ENCODE measurements at places on chromosomes 1 and 21.

DNA sequence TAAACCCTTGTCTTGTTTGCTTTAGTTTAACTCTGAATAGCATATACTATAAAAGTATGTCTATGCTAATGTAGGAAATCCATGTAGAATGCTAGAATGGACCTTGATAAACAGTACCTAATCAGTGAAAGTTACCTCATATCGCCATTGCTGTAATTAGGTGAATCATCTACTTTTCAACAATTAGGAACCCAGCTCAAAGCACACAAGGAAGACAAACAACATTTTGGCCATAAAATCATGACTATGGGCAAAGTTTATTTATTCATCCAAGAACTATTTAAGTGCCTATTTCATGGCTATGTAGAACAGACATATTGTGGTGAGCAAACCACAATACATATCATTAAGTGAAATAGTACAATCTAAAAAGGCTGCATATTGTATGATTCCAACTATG lies 1043.2 kb downstream of the BRINP3 start:
- no peak for DNase-seq

GRCh38 chr21:14366998-14367397 lies 15.9 kb downstream of the HSPA13 start:
- no peak for DNase-seq

- DNase-seq, result no peak
Measured at GRCh38 chr1:26410706-26411623, at the start of gene LIN28A. Gene LIN28A, plus strand, starts transcription at chr1:26410817. Its CDS starts 75 bp downstream, at chr1:26410892.

GRCh38 chr1:230103306-230104173 lies 36.5 kb downstream of the GALNT2 start:
- DNase-seq, result no peak

GRCh38 chr1:33819913-33820311 lies 44.0 kb upstream of the HMGB4 start:
- no peak for DNase-seq

GRCh38 chr1:68111519-68112436 lies 61.4 kb upstream of the DIRAS3 start:
- DNase-seq, result no peak

DNA sequence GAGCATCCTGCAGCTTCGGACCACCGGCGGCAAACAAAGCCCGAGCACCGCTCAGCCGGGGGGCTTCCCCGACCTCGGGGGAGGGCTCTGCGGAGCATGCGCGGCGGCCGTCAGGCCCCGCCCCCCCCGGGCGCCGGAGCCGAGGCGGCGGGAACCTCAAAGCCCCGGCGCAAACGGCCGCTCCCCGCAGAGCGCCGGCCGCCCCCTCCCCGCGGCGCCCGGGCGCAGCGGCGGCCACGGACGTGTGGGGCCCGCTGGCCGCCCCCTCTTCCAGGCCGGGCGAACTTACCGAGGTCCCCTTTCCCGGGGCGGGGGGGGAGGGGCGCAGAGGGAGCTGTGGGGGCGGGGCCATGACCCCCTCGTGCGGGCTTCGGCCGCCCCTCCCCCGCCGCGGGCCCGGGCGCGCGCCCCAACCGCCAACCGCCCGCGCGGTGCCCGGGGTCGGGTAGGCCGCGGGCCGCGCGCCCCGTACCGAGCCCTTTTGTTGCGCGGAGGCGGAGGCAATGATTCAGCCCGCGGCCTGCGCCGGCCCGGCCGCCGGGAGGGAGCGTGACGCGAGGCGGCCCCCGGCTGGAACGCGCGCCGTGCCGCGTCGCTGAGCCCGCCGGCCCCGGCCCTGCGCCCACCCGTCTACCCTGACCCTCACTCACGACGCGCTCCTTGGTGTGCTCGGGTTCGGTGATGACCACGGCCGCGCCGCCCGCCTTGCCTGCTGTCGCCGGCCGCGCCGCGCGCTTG lies 1.7 kb downstream of the RCC2 start:
- DNase-seq, result peak; percentile 44

DNA sequence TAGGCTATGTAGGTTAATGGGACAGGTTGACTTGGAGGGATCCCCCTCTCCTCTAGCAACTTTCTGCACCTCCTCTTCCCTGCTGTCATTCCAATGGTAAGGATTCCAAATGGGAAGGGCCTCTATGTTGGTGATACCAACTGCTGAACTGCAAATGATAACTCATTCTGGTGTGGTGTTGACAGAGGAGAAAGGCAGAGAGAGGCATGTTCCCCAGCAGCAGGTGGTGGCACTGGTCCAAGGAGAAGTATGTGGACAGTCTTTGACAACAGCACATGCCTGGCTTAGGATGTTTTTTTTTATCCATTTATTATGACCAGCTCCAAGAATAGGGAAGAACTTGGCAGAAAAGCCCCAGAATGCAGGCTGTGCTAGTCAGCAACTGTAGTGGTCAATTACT lies 19.6 kb upstream of the SPAG17 start:
- no peak for DNase-seq

DNA sequence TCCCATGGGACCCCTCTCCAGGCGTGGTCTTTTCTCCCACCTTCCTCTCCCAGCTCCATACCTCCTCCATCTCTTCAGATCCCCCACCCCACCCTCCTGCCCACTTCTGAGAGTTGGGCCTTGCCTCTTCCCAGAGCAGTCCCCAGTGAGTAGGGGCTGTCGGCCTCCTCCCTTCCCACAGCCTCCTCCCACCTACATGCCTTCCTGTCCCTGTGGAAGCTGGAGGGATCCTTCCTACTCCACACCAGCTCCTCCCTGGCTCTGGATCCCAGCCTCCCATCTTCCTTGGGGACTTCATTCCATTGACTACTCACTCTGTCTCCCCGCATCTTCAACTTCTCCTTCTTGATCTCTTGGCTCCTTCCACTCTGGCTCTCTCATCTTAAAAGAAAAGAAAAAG lies 24.9 kb downstream of the KCNQ4 start:
- DNase-seq, result no peak

- no peak for DNase-seq
Measured at GRCh38 chr1:28123461-28123961, 35.1 kb upstream of the EYA3 start.

GRCh38 chr1:84918726-84919336 lies 25.8 kb upstream of the LPAR3 start:
- DNase-seq, result no peak

GRCh38 chr1:103197216-103197615 lies 88.9 kb upstream of the COL11A1 start:
- DNase-seq, result no peak

- DNase-seq, result no peak
Measured at GRCh38 chr1:221557013-221557412, 184.9 kb downstream of the DUSP10 start.

DNA sequence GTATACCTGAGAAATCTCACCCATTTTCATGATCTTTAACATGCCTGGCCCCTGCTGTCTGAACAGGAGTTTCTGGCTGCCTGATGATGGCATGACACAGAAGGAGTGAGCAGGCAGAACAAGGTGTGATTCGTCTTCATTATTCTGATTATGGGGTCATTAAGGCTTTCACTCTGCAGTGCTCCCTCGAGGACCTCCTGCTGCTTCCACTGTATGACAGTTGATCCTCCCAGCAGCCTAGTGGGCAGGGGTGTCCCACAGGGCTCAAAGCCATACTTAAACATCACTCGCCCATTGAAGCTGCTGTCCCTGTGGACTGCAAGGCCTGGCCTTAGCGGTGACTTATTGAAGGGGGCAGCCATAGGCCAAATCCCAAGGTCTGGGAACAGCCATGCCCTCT lies 12.7 kb upstream of the PARS2 start:
- no peak for DNase-seq

DNA sequence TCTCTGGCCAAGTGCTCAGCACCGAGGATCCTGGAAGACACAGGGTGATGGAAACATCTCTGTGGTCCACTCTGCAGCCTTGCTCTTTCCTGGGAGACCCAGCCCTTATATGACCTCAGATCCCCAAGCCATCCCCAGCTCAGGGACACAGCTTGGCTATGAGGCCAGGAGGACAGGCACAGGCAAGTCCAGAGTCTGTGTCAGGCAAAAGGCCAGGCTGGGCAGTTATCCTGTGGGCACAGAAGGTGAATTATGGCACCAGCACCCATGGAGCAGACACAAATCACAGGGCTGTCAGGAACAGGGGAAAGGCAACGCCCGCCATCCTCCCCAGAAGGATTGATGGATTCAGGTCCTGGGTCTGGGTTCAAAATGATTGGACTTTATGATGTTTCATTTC lies 52.1 kb upstream of the SCMH1 start:
- DNase-seq, result no peak

DNA sequence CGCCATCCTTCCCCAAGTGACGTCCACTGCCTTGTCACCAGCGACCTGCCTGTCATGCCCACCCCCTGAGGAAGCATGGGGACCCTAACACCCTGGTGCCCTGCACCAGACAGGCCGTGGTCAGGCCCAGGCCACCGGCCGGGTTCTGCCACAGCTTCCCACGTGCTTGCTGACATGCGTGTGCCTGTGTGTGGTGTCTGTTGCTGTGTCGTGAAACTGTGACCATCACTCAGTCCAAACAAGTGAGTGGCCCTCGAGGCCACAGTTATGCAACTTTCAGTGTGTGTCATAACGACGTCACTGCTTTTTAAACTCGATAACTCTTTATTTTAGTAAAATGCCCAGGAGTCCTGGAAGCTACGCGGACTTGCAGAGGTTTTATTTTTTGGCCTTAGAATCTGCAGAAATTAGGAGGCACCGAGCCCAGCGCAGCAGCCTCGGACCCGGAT lies 8.5 kb upstream of the CTRC start:
- no peak for DNase-seq

DNA sequence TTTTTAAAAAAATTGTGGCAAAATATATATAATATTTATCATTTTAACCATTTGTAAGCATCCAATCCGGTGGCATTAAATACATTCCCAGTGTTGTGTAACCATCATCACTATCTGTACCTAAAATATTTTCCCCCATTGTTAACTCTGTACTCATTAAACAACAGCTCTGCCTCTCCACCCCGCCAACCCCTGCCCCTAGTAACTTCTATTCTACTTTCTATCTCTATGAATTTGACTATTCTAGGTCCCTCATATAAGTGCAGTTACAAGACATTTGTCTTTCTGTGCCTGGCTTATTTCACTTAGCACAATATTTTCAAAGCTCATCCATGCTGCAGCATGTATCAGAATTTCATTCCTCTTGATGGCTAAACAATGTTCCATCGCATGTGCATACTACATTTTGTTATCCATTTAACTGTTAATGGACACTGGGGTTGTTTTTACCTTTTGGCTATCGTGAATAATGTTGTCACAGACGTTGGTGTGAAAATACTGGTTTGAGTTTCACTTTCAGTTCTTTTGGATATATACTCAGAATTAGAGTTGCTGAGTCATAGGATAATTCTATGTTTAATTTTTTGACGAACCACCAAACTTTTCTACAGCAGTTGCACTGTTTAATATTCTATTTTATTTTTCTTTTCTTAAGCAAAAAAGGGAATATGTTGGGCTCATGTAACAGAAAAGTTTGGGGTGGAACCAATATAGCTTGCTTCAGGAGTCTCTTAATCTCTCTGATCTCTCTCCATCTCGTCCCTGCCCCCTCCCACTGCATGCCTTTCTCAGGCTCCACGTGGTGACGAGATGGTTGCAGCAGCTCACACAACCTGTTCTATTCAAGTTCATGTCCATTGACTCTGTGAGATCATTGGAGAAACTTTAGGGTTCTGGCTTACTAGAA lies 25.2 kb upstream of the RCAN1 start:
- peak; percentile 15 for DNase-seq

DNA sequence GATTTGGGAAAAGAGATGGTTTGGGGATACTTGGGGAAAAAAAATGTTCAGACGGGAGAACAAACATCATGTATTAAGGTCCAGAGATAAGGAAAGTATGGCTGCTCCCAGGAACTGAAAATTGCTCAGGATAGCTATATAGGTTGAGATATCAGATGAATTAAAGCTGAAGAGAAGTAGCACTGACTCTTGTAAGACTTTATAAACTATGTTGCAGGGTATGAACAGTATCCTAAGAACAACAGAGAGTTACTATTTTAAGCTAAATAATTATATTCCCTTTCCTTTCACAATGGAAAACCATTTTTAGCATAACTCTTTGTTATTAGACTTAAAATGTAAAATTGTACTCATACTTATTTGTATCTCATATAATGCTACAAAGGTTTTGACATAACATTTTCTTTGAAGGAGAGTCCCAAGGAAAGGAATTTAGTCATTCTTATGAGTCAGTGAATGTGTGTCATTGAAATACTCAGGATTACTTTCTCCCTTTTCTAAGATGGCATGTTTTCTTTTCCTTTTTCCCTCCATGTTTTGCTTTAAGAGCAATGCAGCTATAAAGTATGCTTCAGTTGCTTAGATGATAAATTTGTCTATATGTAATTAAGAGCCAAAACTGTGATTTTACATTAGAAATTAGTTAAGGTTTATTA lies 139.4 kb upstream of the KIAA1614 start:
- no peak for DNase-seq

DNA sequence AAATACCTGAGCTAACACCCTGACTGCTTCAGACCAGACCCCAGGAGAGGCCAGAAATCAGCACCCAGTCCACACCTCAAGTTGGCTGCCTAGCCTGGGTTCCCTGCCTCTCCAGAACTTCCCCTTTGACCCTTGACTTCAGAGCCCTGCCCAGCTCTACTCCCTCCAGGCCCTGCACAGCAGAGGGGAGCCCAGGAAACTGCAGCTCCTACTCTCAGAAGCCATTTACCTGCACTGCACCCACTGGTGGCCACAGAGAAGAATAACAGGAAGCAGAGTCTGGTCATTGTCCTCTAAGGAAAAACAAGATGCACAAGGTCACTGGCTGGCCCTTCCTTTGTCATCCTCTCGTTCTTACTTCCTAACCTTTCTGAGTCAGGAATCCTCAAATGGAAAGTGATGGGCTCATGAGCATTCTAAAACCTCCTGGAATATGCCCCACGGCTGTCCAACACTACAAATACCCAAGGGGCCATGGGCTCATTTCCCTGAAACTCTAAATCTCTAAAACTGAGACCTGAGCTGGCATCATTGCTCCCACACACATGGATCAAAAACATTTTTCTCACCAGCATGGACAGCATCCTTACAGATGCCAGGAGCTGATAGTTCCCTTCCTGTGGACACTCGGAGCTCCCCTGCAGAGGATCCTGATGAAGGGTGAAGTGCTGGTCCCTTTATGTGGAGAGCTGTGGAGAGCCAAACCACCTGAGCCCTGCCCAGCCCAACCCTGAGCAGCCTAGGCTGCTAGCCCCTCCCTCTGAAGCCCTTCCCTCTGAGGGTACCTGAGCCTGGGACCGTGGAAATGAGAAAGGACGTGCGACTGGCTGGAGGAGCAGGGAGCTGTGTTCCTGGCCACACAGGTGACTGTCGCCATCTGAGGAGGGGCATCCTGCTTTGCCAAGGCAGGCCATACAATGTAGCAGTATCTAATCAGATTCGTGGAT lies at the start of gene ITLN2:
Gene ITLN2 (minus strand): TSS at position 652 of the 947 bp plus-strand sequence. CDS start 68 bp downstream, at position 584.
- peak; percentile 19 for DNase-seq

All from stimulated activated CD4-positive, alpha-beta T cell treated with anti-CD3 and anti-CD28 coated beads, Interleukin-1b, Interleukin-23, amount 100 ng/mL, for 4 hours (primary cell).